CD4-positive, alpha-beta memory T cell (primary cell): ENCODE measurements at places on chromosomes 6 and 20.

- DNase-seq = no peak
These were observed 9.6 kb downstream of the TSPYL4 start for GRCh38 chr6:116244284-116244683.

DNA sequence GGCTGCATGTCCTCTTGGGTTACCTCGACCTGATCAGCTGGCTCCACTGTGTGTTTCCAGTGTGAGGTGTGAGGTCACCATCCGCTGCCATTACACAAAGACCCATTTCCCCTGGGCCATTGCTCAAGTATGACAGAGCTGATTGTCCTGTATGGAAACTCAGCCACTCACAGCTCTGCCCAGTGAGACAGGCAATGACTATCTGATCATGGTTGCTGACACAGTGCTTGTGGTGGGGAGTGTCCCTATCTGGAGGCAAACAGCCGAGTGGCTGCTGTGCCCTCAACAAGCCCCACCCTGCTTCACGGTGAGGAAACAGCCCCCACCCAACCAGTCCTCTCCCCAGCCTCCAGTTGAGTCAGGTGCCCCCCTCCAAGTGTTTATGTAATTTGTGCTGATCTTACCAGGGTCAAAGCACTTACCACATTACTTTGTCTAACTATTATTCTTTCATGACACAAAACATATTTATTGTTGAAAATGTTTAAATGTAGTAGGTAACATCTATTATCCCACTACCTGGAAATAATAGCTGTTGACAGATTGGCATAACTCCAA, 11.7 kb upstream of the MAPK13 start:
- peak; percentile 63 for DNase-seq

GRCh38 chr6:139290787-139291311, 949 bp downstream of the TXLNB start:
- DNase-seq = peak; percentile 78

- DNase-seq = no peak
These were observed 217.5 kb upstream of the THEMIS start for GRCh38 chr6:128118401-128118800.

- no peak for DNase-seq
These were observed 38.5 kb downstream of the TBC1D7 start for GRCh38 chr6:13289789-13290318.

GRCh38 chr6:43644940-43645612, at the start of gene RSPH9:
Gene RSPH9, plus strand, starts transcription at chr6:43645036. Its CDS starts 63 bp downstream, at chr6:43645099.
- DNase-seq = peak; percentile 38

DNA sequence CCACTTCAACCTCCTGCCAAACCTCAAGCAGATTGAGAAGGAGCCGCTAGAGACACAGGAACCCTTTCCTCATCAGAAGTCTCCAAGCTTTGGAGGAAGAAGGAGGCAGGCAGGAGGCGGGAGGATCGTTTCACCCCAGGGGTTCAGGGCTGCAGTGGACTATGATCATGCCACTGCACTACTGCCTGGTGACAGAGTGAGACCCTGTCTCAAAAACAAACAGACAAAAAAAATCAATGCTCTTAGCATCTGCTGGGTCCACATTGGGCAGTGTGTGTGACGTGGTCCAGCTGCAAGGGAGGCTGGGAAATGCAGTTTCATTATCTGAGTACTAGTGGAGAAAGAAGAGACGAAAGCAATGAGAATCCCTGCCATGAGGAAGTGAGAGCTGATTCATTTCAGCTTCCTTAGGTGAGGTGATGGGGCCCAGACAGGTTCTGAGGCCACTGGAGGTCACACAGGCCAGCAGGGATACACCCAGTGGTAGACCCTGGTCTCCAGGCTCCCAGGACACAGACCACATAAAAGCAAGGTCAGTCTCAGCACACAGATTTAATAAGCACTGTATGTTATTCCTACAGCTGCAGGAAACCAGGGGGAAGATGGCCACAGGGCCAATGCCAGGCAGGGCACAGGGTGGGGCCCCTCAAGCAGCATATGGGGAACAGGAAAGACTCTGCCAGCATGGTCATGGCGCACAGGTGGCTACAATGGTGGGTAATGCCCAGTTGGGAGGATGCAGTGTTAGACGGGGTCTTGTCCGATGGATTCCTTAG, 4.3 kb downstream of the GFRA4 start:
- no peak for DNase-seq

- DNase-seq = no peak
These were observed 10.1 kb upstream of the CALHM6 start for GRCh38 chr6:116450769-116451740.

DNA sequence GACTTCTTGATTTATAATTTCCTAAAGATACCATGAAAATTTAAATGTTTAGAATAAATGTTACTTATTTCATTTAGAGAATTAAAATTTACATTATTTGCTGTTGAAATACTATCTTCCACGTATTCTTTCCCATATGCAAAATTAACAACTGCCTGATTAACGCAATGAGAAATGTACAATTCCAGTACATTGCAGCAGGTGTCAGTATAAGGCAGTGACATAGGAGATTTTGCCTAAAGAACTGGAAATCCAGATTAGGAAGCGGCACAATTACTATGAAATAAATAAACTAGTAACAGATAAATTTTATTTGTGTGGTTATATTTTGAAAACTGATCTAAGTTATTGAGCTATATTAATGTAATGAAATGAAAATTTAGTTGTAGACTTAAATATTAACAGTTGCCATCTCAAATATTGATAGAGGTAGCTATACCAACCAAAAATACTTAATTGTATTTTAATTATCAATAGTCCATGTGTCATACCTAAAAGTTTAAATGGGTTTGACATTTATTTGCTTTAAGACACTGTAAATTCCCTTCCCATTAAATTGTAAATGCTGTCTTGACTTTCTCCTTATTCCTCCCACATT, 300.2 kb downstream of the UTRN start:
- no peak for DNase-seq

DNA sequence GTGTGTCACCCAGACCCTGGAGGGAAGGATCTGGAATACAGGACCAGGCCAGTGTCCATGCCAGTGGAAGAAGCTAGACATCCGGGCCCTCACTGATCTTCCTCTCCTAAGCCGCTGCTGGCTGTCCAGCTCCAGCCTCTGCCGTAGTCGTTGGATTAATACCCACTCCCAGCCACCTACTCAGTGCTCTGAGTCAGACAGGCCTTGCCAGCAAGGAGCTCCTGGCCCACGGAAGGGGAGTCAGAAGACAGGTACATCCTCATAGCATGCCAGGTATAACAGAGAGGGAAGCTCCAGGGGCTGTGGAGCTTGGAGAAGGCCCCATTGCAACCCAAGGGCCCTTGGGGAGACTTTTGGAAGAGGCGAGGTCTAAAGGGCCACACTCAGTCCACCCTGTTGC, 49.0 kb downstream of the STK35 start:
- no peak for DNase-seq

GRCh38 chr6:150207931-150208570, 65.2 kb downstream of the PPP1R14C start:
- no peak for DNase-seq

DNA sequence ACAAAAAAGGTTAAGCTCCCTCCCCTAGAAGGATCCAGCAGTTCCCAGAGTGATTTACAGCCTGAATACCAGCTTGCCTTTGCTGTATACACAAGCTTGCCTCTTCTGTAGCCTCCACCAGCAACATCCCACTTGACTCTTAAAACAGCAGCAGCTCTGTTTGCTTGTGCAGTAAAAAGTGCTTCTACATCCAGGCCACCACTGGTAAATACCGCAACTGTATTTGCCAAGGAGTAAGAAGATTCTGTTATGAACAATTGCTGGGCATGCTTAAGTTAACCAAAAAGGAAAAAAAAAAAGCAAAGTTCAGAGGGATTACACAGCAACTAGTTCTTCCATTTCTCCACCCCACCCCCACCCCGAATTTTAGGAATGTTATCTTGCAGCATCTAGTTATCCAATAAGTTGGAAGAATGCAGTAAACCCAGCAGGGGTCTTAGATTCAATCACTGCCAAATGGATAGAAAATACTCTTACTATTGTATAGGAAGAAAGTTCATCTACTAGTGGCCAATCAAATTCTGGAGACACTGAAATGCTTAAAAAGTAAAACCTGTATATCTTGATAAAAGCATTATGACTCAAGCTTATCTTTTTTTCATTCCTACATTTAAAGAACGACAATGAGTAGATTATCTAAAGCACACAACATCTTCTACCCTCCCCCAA, 4.8 kb downstream of the SALL4 start:
- no peak for DNase-seq

- DNase-seq = no peak
These were observed 96.6 kb upstream of the IRAK1BP1 start for GRCh38 chr6:78770765-78771164.

DNA sequence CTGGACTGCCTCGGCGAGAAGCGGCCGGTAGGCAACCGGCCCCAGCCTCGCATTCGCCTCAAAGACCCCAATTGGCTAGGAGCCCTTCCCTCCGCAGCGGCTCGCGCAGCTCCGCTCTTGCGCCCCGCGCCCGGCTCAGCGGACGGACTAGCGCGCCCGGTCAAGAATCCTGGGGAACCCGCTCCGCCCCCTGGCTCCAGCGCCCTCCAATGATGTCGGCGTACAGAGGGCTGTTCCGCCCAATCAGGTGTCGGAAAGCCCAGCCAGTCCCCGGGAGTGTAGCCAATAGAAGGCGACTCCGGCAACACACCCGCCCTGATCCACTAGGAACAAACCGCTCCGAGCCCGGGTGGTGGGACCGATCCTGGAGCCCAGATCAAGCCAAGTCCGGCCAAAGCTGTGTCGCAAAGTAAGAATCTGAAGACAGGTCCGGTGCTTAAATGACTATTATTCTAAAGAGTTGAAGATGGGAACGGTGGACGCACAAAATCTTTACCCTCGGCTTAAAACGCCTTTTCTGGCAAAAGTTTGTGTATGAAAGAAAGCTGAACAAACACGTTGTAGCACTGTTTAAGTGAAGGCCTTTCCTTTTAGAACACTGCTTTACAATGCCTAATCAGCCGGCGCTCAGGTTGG, 132.2 kb downstream of the OGFRL1 start:
- no peak for DNase-seq
